DMS53 (cell line): ENCODE measurements at places on chromosomes 13 and 19.

- peak; percentile 89 for DNase-seq
Observed at GRCh38 chr19:1465191-1466016, 13.6 kb downstream of the C19orf25 start.

GRCh38 chr13:76632401-76633044, 253.7 kb downstream of the KCTD12 start:
- no peak for DNase-seq

GRCh38 chr13:93244918-93245280, 18.3 kb downstream of the GPC6 start:
- no peak for DNase-seq

DNA sequence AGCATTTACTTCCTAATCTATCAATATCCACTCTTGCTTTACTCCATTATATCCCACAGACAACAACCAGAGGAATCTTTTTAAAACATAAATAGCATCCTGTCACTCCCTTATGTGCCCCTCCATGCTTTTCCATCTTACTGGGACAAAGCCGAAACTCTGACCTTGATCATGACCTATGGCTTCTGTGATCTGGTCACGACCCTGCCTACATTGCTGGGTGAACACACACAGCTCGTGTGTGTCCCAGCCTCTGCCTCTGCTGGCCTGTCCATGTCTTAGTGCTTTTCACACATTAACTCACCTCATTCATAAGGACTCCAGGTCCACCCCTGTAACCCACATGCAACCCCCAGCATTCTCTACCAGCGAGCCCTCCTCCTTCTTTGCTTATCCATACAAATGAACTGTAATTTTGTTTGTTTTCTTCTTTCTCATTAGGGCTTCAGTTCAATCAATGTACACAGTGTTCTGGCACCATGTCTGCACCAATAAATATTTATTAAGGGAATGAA, 95.9 kb upstream of the RAP2A start:
- no peak for DNase-seq

DNA sequence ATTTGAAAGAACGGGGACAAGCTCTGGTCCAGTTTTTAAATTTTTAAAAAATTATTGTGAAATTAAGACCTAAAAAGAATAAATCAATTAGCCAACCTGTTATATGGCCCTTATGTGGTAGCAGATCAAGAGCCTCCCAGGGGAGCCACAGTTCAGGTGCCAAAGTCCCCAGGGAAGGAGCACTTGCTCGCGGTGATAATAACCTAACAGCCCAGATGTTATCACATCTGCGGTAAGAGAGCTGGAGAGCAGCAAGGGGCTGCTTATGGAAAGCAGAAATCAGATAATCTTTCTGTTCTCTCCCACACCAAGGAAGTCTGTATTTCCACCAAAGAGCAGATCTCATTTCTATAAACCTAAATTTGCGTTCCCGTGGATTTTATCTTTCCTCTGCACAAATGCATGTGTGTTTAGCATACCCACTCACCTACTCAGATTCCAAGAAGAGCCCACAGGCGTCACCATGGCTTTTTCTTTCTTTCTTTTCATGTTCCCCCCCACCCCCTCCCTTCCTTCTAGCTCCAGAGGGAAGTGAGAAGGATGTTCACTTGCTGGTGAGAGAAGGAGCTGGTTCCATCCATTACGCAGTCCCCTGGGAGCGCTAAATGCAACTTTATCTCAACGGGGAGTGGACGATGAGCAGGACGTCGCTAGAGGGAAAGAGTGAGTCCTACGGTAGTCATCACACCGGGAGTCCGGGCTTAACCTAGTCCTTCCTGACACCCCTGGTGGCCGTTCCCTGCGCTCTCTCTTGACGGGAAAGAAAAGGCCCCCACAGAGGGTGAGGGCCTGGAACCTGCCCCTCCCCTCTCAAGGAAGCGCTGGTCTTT, 1.6 kb upstream of the POU4F1 start:
- peak; percentile 55 for DNase-seq

DNA sequence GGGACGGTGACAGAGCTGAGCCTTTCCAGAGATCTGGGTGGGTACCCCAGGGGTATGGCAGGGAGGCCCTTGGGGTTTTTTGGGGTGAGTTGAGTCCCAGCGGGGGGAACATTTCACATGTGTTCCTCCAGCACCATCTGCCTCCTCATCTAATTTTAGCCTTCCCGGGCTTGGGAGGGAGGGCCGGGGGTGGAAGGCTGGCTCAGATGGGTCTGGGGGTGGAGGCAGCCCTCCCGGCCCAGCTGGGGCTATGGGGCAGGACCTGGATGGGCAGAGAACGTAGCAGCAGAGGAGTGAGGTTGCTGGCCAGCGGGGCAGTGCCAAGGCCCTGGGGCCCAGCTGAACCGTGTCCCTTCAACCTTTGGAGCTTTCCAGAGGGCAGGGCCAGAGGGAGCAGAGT, 23.5 kb downstream of the ADGRL1 start:
- no peak for DNase-seq

- DNase-seq = no peak
Observed at GRCh38 chr19:4284974-4285373, 5.9 kb downstream of the SHD start.

- DNase-seq = no peak
Observed at GRCh38 chr13:97934590-97934989, 18.9 kb upstream of the IPO5 start.

- no peak for DNase-seq
Observed at GRCh38 chr13:66273011-66273410, 957.1 kb downstream of the PCDH9 start.

DNA sequence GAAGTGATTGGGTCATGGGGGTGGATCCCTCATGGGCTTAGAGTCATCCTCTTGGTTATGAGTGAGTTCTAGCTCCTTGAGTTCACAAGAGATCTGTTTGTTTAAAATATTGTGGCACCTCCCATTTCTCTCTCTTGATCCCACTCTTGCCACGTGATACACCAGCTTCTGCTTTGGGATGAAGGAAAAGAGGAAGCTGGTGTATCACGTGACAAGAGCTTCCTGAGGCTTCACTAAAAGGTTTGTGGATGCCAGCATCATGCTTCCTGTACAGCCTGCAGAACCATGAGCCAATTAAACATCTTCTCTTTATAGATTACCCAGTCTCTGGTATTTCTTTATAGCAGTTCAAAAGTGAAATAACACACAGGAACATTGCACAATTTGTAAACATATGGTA, 352.5 kb upstream of the ATXN8OS start:
- DNase-seq = peak; percentile 1

- no peak for DNase-seq
Observed at GRCh38 chr19:56827708-56828107, 12.8 kb downstream of the PEG3 start.

- DNase-seq = no peak
Observed at GRCh38 chr13:47679401-47679800, 321.7 kb downstream of the SUCLA2 start.

- DNase-seq = no peak
Observed at GRCh38 chr19:14985133-14985532, 5.5 kb upstream of the SLC1A6 start.

DNA sequence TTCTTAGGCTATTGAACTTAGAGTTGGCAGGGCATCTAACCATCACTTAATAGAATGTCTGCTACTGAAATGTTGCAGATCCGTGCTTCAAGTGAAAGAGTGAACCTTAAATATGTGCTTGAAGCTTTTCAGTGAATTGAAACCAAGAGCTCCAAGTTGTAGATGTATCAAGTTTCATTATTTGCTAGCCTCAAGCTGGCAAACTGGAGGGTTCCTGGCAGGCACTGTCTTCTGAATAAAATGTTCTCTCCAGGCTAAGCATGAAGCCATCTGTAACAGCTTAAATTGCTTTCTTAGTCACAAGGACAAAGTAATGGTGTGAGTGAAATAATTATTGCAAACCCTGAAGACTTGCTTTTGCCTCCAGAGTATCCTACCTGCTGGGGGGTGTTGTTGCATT, 415.0 kb upstream of the SPRY2 start:
- peak; percentile 0 for DNase-seq

DNA sequence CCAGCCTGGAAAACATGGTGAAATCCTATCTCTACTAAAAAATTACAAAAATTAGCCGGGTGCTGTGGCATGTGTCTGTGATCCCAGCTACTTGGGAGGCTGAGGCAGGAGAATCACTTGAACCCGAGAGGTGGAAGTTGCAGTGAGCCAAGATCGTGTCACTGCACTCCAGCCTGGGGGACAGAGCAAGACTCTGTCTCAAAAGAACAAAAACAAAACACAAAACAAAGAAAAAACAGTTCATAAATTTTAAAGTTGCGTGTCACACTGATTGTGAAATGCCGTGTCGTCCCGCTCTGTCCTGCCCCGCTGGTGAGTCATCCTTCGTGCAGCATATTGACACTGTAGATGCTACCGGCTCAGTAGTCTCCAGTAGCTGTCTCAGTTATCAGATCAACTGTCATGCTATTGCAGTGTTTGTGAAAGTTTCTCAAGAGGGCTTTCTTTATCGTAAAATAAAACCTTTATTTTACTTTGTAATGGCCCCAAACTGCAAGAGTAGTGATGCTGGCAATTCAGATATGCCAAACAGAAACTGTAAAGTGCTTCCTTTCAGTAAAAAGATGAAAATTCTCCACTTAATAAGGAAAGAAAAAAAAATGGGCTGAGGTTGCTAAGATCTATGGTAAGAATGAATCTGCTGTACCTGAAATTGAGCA, 36.4 kb upstream of the IGFL1 start:
- peak; percentile 84 for DNase-seq

- no peak for DNase-seq
Observed at GRCh38 chr19:23771316-23771715, 12.6 kb upstream of the ZNF681 start.

GRCh38 chr19:7916103-7916954, 1.7 kb downstream of the TGFBR3L start:
- DNase-seq = peak; percentile 72

DNA sequence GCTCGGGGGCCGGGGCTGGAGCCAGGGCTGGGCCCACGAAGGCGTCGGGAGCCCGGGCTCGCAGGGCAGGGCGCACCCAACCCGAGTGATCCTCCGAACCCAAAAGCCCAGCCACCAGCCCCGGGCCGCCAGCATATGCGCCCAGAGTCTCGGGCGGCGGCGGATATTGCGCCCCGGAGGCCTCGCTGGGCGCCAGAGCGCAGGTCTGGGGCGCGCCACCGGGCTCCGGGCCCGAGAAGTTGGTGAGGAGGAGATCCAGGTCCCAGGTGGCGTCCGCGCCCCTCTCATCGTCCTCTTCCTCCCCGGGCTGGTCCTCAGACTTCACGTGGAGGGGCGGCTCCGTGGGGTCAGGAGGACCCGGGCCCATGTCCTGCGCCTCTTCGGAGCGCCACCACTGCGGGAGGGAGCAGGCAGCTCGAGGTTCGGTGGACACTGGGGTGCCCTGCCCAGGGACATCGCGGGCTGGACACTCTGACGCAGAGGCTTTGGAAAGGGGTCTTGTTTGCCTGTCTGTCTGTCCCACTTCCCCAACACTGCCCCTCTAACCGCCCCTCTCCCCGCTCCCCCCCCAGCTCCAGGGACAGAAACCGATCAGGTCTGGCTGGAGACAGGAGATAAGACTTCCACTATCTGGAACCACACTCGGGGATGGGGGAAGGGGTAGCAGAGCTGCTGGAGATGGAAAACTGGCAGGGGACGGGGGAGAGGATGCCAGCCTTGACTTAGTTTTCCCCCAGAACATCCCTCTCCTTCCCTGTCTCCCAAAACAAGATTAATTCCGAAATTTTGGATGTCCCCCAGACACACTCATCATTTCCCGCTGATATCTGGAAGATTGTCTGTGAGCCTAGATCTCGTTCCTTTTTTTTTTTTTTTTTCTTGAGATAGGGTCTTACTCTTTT, 1.0 kb downstream of the KLF1 start:
- no peak for DNase-seq

GRCh38 chr13:36712770-36713169, 39.0 kb downstream of the SERTM1 start:
- no peak for DNase-seq

- DNase-seq = no peak
Observed at GRCh38 chr13:111093634-111094033, 21.5 kb upstream of the ARHGEF7 start.
